ENCODE measurements at places on chromosomes 16 and 17.

- no peak for DNase-seq
These were observed 57.1 kb downstream of the GTF3C1 start for GRCh38 chr16:27492588-27492979.

GRCh38 chr17:17445925-17446665, 30.7 kb upstream of the MED9 start:
- peak; percentile 86 for DNase-seq

GRCh38 chr17:21463779-21464407, 87.7 kb downstream of the KCNJ12 start:
- DNase-seq: no peak

- no peak for DNase-seq
These were observed 33.3 kb upstream of the SMPD3 start for GRCh38 chr16:68481636-68482035.

GRCh38 chr17:78133971-78134898, 3.7 kb downstream of the TMC8 start:
- DNase-seq: no peak

DNA sequence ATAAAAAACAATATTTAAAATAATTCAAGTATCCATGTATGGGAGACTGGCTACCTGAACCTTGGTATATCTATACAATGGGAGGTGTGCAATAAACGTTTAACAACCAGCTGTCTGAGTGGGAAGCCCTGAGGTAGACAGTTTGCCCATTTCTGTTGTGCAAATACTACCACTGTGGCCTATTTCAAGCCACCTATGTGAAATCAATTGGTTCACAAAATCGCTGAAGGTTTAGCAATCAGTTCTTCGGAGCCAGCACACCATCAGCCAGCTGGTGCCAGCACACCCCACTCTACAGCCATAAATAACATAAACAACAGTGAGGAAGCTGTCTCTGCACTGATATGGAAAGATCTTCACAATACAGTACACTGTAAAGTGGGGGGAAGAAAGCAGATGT, 46.7 kb upstream of the KDM8 start:
- no peak for DNase-seq

- DNase-seq: no peak
These were observed 1.3 kb downstream of the TLCD3A start for GRCh38 chr17:733743-734142.

- no peak for DNase-seq
These were observed 65.7 kb downstream of the FBXL20 start for GRCh38 chr17:39335704-39336223.

GRCh38 chr16:12557786-12558185, 245.9 kb downstream of the CPPED1 start:
- DNase-seq: no peak

- no peak for DNase-seq
These were observed 81.2 kb downstream of the TOX3 start for GRCh38 chr16:52465711-52466267.

- no peak for DNase-seq
These were observed 1.2 kb upstream of the GPT2 start for GRCh38 chr16:46882940-46883307.

DNA sequence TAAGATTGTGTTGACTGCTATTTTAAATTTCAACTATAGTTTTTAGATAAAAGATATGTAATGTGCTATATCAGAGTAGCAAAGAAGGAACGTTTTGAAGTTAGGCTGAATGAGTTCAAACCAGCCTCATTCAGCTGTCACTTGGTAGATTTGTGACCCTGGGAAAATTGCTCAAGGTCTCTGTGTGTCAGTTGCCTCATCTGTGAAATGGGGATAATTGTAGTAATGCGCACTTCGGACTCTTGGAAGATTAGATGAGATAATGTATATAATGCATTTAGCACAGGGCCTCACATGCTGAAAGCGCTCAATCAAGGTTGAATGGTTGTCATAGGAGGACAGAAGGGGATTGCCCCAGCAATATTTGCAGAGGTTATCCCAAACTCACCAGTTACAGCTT, 4.7 kb downstream of the BMERB1 start:
- DNase-seq: no peak

GRCh38 chr17:40065769-40066510, 3.2 kb downstream of the THRA start:
- no peak for DNase-seq

DNA sequence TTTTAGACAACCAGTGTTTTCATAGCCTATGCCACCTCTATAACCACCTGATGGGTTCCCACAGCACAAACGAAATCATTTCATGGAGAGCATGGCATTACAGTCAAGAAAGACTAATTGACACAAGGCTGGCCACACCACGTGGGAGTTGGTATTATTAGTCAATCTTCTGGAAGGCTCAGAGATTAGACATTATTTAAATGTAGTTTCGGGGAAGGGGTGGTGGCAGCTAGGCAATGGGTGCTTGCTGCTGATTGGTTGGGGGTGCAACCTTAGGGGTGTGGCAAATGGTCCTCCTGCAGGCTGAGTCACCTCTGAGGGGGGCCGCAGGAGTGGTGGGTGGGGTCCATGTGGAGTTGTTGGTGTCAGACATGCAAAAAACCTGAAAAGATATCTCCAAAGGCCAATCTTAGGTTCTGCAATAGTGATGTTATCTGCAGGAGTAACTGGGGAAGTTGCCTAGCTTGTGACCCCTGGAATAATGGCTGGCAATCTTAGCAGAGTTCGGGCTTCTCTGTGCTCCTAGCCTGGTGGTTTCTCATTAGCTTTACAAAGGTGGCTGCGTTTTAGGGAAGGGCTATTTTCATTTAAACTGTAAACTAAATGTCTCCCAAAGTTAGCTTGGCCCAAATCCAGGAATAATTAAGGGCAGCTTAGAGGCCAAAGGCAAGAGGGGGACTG, 4.6 kb downstream of the TEN1 start:
- DNase-seq: no peak

DNA sequence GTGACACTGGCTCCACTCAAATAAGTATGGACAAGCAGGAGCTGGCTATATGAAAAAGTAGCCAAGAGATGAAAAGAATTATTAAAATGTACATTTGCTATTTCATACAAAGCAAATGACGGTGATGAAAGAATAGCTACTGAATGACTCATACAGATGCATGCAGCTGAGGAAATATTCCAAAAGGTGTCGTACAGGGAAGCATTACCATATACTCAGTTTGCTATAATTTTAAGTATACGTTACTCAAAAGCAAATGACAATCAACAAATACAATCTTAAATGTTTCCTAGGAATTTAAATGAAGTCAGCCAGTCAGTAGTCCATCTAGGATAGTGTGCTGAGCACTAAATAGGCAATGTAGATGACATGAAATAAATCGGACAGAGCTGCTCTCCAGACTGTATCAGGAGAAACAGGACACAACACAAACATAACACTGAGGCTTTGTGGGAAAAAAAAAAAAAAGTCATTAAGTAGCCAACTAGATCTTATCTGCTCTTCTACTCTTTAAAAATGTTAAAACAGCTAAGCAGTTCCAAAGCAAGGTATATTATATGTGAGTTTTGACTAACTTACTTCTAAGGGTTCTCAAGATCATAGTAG, 65.0 kb downstream of the NCOR1 start:
- no peak for DNase-seq

GRCh38 chr16:2897110-2897509, 14.1 kb downstream of the FLYWCH2 start:
- DNase-seq: no peak

DNA sequence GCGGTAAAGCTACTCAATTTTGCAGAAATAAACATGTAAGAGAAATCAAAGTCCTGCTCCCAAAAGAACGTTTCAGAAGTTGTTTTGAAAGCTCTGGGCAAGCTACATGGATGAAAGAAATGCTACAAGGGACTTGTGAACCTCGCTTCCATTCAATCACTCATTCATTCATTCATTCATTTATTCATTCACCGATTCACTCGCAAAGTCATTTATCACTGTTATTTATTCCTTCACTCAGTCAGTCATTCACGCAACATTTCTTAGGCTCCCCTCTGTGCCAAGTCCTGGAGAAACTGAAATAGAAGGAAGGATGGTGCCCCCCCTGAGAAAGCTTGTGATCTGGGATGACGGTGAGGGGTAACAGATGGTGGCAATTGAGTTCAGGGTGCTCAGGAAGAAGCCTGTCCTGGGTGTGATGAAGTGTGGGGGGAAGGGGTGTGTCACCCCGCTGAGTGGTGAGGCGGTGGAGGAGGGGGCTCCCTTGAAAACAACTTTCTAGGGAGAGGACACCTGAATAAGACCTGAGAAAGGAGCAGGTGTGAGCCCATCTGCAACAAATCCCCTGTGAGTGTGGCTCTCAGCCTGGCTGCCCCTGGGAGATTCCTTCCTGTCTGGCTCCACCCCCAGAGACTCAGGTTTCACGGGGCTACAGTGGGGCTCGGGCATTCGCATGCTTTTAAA, 36.3 kb upstream of the PRSS54 start:
- no peak for DNase-seq

- no peak for DNase-seq
These were observed 617 bp downstream of the COASY start for GRCh38 chr17:42562388-42563142.

DNA sequence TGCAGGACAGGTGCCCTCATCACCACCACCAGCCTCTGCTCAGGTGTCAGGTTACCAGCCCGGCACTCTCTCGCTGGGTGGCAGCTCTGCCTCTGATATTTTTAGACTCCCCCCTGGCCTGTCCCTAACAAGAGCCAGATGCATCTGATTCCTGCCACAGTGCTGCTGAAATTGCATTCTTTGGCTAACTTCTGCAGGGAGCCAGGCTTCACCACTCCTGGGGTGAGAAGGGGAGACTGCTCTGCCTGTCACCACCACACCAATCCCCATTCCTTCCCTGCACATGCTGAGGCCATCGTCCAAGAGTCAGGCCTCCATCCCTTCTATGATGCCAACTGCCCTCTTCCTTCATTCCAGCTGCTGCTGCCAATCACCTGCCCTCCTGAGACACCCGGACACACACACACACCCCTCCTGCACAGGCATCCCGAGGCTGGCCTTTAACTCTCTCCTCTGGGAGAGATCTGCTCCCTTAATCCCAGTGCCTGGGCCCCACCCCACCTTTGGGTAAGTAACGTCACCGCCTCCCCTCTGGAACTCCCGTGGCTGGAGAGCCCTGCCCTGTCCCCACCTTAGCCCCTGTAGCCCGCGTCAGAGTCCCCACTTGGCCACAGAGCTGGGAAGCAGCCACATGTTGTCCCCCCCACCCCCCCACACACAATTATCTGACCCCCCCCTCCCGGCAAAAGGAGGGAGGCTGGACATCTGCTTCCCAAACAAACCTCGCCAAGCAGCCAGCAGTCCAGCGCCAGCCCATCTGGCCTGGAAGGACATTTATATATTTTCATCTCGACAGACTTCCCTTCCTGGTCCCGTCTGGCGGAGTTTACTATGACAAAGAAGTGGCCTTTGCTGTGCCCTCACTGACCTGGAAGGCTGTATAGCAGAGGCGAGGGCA, 2.8 kb downstream of the EMP2 start:
- DNase-seq: no peak
